Ascending aorta (tissue), 2 donors: ENCODE measurements at places on chromosomes 16 and 17.

DNA sequence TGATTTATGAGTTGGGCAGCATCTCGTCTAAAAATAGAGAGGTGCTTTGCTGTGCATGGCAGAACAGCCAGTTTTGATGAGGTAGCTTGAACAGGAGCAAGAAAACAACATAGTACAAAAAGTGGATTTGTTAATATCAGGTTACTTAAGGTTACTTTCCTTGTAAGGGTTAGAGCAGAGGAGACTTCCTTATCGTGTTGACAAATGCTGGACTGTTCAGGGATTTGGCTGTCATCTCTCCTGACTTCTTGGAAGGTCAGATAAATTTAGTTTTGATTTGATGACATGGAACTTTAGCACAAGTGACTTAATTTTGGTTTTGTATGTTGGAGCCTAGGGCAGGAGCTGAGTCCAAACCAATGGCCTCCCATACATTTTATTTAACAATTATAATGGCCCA is 163.9 kb upstream of the ELAC2 start:
- DNase-seq: no peak

- DNase-seq: no peak
Observed at GRCh38 chr16:35180970-35181369, 1721.6 kb downstream of the TP53TG3F start.

DNA sequence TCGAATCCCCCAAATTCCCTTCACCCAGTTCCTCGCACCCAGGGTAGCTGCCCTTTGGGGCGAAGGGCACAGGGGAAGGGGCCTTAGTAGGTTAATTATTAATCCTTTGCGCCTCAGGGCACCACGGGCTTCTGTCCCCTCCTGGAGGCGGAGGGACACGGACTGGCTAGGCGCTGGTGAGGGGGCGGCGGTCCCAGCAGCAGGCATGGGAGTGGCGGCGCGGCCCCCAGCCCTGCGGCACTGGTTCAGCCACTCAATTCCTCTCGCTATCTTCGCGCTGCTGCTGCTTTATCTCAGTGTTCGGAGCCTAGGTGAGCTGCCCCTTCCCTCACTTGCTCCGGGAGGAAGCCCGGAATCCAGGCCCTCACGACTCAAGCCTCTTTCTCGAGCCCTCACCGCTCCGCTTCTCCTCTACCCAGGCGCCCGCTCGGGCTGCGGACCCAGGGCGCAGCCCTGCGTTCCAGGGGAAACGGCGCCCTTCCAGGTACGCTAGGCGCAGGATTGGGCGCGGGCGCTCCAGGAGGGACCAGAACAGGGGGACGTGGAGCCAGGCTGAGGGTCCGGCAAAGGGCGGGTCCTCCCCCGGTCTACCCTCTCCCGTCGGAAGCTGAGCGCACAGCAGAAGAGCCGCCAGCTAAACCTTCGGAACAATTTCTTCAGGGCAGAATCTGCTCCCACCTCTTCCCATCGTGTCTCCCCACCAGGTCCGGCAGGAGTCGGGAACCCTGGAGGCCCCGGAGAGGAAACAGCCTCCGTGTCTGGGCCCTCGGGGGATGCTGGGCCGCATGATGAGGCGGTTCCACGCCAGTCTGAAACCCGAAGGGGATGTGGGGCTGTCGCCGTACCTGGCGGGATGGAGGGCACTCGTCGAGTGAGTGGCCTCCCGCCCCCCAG is at the start of gene GLTPD2:
TSS of gene GLTPD2 (plus strand) at position 158 of the 894 bp plus-strand sequence. CDS start at position 206, 48 bp downstream.
- no peak for DNase-seq

DNA sequence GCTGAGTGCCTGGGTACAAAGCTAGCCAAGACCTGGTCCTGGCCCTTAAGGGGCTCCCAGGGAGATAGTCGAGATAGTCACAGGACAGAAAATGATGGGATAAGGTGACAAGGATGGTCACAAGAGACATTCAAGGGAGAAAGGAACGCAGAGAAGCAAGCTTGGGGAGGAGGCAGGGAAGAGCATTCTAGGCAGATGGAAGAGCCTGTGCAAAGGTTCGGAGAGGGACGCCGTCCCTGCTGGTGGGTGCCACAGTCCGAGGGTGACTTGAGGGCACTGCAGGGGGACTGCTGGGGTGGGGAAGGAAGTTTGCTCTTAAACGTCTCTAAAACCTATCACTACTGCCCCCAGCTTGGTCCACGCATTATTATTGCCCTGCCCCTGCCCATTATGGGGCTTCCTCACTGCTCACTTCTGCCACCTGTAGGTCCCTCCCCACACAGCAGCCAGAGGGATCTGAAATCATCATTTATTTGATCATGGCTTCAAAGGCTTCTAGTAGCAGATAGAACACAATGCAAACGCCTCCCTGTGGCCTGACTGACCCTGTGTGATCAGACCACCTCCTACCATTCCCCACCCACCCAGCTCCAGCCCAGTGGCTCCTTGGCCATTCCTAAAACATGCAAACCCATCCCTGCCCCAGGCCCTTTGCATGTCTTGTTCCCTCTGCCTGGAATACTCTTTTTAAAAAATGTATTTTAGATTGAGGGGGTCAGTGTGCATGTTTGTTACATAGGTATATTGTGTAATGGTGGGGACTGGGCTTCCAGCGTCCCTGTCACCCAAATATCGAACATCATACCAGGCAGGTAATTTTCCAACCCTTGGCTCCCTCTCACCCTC is 60.3 kb downstream of the RMI2 start:
- no peak for DNase-seq
